ENCODE measurements at places on chromosomes 3 and 15.

DNA sequence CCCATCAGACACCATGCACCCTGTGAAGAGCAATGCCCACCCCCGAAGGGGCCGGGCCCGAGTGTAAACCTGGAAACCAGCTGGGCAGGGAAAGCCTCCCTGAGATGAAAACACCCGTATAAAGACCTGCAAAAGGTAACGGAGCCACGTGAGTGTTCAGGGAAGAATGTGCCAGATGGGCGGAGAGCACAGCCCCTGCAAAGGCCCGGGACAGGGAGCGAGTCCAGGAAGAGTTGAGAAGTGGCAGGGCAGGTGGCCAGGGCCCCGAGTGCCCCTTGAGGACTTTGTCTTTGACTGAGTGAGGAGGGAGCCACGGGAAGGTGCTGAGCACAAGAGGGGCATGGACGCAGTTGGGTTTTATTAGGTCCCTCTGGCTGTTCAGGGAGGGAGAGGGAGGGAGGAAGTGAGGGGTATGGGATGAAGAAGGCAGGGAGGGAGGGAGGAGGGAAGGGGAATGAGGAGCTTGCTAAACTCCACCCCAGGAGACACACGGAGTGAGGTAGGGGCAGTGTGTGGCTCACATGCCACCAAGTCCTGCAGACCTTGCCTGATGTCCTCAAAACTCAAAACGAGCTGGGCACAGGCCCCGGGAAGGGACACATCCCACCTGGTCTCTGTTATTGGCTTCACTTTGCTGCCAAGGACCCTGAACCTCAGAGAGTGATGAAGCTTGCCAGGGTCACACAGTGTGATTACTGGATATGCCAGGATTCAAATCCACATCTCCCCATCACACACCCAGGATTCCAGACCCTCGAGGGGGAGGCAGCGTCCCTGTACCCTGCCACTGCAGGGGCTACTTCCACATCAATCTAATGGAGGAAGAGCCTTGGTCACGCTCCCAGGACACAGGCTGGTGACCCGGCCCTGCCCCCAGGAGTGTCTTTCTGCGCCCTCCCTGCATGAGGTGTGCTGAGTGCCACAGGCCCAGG, 49.1 kb upstream of the IQSEC1 start:
- DNase-seq = no peak

- DNase-seq = peak; percentile 20
Measured at GRCh38 chr15:44427756-44428724, 611 bp downstream of the CTDSPL2 start.

DNA sequence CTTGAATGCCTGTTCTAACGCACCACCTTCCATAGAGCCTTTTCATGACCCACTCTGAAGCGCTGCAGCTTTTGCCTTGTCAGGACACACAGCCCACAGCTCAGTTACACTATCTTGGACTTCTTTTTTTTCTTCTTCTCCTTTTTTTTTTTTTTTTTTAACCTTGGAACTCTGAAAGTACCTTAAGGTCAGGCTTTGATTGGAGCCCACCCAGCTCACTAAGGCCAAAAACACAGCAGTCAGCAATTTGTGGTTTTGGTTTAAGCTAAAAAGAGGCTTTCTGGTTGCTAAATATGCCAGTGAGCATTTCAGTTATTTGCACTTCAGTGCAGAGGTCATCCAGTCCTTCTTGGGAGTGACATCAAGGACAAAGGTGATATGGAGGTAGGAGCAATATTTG, 1.7 kb downstream of the SLC25A20 start:
- no peak for DNase-seq

GRCh38 chr3:63724987-63725386, 72.5 kb downstream of the SNTN start:
- DNase-seq = peak; percentile 20

- DNase-seq = no peak
Measured at GRCh38 chr15:50246631-50247030, 18.9 kb downstream of the HDC start.

GRCh38 chr15:91156175-91156726, 56.2 kb downstream of the SV2B start:
- DNase-seq = no peak

GRCh38 chr15:89459271-89460038, 36.9 kb downstream of the RHCG start:
- no peak for DNase-seq

GRCh38 chr3:101102678-101103296, 109.6 kb upstream of the ABI3BP start:
- no peak for DNase-seq

DNA sequence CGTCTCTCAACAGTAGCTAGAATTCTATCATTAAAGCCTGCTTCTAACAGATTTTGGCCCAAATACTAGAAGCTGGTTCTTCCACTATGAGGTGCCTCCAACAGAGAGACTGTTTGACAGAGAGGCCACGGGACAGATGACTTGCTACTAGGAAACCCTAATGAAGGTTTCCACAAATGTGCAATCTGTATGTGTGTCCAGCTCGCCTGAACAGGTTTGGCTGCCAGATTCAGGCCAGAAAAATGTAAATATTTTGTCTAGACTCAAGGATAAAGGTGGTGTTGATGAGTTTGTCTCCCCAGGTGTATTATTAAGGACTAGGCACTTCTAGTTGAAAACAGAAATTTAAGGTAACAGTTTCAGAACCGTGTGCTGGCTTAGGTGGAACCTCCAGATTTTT, 91.6 kb upstream of the TRIM42 start:
- DNase-seq = no peak

GRCh38 chr3:143045639-143046038, 44.3 kb downstream of the U2SURP start:
- DNase-seq = no peak

- DNase-seq = no peak
Measured at GRCh38 chr3:52524258-52524751, 9.4 kb downstream of the NT5DC2 start.

- DNase-seq = no peak
Measured at GRCh38 chr3:13544951-13545651, 3.8 kb upstream of the FBLN2 start.

GRCh38 chr15:49898575-49899283, 220.3 kb downstream of the ATP8B4 start:
- no peak for DNase-seq

DNA sequence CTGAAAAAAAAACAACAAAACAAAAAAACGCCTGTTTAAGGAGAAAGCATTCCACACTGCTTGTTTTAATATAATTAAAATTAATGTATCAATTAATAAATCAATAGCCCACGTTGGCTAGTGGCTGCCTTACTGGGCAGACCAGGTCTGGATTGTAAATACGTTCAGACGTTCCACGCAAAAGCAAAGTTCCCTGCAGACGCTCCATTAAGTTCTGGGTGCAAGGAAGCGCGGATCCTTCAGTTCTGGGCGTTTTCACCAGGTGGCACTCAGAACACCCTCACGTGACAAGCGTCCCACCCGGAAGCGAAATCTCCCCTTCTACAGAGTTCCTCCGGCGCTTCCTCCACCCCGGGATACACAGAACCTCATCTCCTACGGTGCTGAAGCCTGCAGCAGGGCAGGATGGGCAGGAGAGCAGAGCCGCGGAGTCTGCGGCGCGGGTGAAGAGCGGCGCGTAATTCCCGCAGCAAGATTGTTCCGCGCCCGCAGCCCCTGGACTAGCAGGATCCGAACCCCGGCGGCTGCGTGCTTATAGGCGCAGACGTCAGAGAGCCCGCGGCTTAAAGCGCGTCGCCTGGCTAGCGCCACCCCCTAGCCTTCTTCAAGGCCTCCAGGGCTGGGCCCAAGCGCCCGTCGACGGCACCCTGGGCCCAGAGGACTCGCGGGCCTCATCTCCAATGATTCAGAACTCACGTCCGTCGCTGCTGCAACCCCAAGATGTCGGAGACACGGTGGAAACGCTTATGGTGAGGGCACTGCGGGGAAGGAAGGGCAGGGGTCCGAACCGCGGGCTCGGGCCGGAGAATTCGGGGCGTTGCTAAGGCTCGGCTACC, at the start of gene SLC25A38:
SLC25A38 (plus strand) TSS at position 326 of the 836 bp plus-strand sequence; CDS start at position 681, 355 bp downstream.
- peak; percentile 72 for DNase-seq

DNA sequence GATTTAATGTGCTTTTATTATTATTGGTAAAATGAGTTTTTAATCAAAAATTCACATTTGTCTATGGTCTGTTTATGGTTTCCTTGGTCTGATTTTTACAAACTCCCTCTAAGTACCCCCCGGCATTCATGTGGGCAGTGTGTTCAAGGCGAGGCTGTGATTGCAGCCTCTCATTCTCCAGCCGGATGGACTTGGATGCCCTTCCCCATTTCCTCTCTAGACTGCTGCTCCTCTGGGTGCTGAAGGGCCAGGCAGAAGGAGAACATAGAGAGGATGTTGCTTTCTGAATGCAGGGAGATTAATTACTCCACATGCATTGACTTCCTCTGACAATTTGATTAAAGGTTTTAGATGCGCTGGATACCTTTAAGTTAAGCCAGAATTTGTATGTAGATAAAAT, 3.9 kb upstream of the TMC3 start:
- no peak for DNase-seq

GRCh38 chr15:100721758-100722550, 119.6 kb downstream of the ASB7 start:
- DNase-seq = peak; percentile 99

- no peak for DNase-seq
Measured at GRCh38 chr3:10344147-10344943, 23.4 kb upstream of the SEC13 start.

DNA sequence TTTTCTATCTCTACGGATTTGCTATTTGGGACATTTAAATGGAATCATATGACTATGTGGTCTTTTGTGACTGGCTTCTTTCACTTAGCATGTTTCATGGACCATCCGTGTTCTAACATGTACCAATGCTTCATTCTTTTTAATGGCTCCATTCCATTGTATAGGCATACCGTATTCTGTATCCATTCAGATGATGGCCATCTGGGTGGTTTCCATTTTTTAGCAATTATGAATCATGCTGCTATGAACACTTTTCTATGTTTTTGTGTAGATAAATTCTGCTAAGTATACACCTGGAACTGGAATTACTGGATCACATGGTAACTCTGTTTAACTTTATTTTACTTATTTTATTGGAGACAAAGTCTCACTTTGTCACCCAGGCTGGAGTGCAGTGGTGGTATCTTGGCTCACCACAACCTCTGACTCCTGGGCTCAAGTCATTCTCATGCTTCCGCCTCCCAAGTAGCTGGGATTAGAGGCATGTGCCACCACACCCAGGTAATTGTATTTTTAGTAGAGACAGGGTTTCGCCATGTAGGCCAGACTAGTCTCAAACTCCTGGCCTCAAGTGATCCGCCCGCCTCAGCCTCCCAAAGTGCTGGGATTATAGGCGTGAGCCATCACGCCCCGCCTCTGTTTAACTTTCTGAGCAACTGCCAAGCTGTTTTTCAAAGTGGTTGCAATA, 13.4 kb downstream of the UBP1 start:
- DNase-seq = no peak

DNA sequence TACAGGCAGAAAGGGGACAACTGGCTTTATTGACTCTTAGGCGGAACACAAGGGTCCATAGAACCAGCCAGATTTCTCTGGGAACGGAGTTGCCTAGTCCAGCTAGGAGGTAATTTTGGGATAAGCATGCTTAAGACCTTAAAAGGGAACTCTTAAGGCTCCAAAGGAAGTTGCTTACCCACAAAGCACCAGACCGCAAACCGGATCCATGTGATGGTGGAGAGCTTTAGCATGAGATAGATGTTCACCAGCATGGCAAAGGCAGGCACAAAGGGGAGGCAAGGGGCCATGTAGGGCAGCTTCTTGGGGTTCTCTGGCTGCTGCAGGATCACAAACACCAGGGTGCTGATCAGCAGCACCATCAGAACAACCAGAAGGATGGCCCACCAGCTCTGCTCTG, 61.4 kb downstream of the CLDN11 start:
- DNase-seq = no peak

DNA sequence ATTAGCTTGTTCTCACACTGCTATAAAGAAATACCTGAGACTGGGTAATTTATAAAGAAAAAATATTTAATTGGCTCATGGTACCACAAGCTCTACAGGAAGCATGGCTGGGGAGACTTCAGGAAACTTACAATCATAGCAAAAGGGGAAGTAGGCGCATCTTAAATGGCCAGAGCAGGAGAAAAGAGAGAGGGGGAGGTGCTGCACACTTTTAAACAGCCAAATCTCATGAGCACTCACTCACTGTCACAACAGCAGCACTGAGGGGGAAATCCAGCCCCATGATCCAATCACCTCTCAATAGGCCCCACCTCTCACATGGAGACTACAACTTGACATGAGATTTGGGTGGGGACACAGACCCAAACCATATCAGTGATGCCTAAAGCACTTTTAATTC, 82.5 kb downstream of the DCLK3 start:
- DNase-seq = no peak

DNA sequence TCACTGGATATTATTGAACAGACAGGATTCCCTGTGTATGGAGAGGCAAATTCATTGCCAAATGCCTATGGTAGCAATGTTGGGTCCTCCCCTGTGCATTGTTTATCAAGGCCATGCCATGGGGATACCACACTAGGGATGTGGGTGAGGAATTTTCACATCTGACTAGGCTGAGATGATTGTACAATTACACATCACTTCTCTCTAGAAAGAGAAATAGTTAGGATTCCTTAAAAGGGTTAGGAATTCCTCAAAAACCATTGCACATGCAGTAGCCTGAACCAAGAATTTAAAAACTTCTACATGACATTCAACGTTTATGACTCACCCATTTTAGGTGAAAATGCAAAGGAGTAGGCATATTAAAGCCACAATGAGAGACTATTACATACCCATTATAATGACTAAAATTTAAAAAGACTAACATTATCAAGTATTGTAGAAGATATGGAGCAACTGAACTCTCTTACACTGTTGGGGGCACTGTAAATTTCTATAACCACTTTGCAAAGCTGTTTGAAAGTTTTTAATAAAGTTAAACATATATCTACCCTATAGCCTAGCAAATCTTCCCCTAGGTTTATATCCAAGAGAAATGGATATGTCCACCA, 175.9 kb downstream of the THRB start:
- no peak for DNase-seq

- DNase-seq = no peak
Measured at GRCh38 chr3:20769430-20769829, 583.4 kb upstream of the SGO1 start.

- DNase-seq = no peak
Measured at GRCh38 chr3:172246107-172246844, 202.0 kb downstream of the GHSR start.

- DNase-seq = no peak
Measured at GRCh38 chr15:39904115-39904514, 16.0 kb downstream of the GPR176 start.

GRCh38 chr3:76965122-76965725, 74.7 kb upstream of the ROBO2 start:
- DNase-seq = no peak

- no peak for DNase-seq
Measured at GRCh38 chr15:68278345-68278594, 725 bp downstream of the FEM1B start.

GRCh38 chr3:56185827-56186226, 282.4 kb downstream of the ERC2 start:
- DNase-seq = no peak
